ENCODE measurements at places on chromosomes 1 and 21.

GRCh38 chr1:112346801-112347350 is 49.1 kb upstream of the CTTNBP2NL start:
- H3K27ac ChIP-seq: no peak overlapping the region
- H3K4me1 ChIP-seq: no peaks in the 10 kb centered on the region
- peaks cover 27% of the 10 kb centered on the region for H3K27me3 ChIP-seq

- H3K4me3 ChIP-seq: no peak overlapping the region
- H3K27ac ChIP-seq: no peak overlapping the region
- no peaks in the 10 kb centered on the region for H3K4me1 ChIP-seq
- no peaks in the 10 kb centered on the region for H3K27me3 ChIP-seq
- DNase-seq: peak; percentile 27
These were observed 2.7 kb upstream of the FMO1 start for GRCh38 chr1:171245458-171246064.

DNA sequence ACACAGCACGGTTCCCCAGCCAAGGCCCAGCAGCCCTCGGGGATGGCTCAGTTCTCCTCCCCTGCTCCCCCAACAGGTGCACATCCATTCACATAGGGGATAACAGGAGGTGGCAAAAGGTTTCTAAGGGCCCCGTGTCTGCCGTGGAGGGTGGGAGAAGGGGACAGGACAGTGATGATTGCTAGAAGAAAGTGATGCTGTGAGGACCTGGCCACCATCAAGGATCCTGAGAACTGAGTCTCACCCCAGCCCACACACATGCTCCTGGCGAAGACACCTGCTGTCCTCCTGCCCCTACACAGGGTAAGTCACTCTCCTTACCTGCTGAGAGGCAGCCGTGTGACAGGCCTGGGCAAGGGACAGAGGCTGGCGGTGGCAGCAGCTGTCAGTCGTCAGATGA is 54.5 kb downstream of the GNG4 start:
- no peaks in the 10 kb centered on the region for H3K36me3 ChIP-seq
- H3K4me1 ChIP-seq: no peaks in the 10 kb centered on the region
- H3K27me3 ChIP-seq: peaks cover 6% of the 10 kb centered on the region
- H3K27ac ChIP-seq: no peak overlapping the region
- H3K4me3 ChIP-seq: no peak overlapping the region
- no peak for DNase-seq

DNA sequence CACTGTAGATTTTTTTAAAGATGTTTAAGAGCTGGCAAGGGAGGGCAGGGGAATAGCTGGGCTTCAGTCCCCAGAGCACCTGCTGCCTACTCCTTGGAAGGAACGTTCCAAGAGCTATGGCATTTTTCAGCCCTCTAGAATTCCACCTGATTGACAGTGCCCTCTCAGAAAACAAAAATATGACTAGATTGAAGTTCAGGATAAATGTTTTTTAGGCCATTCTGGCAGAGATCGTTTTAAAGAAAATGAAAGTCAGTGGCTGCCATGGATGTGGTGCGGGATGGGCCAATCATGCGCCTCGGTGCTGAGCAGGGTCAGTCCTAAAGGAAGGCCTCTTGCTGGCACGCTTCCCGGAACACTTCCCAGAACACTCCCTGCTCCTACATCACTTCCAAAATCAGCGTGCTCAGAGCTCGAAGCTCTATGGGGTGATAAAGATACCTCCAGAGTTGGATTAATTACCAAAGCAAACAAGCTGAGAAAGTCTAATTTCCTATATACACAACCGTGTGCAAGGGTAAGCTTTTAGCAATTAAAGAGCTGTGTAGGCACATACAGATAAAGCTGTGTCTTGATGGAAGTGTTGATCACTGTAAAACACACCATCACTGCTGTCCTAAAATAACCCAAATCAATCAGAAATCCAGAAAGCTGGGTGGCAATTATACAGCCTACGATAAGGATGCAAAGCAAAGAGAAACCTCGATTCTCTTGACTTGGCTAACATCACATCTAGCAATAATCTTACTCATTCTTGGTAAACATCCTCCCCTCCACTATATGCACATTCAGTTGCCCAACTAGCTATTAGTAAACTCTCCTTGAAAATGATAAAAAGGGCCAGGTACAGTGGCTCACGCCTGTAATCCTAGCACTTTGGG is 34.6 kb downstream of the TGFBR3 start:
- peak overlapping the region; percentile 71 for H3K27ac ChIP-seq
- peak; percentile 89 for DNase-seq
- H3K36me3 ChIP-seq: no peaks in the 10 kb centered on the region
- peaks cover 10% of the 10 kb centered on the region for H3K4me1 ChIP-seq
- H3K4me3 ChIP-seq: peak overlapping the region; percentile 24

- H3K4me1 ChIP-seq: peaks cover 2% of the 10 kb centered on the region
- H3K27me3 ChIP-seq: no peaks in the 10 kb centered on the region
- H3K36me3 ChIP-seq: no peaks in the 10 kb centered on the region
- DNase-seq: peak; percentile 97
- H3K27ac ChIP-seq: peak within 1 kb of the TSS; percentile 67
These were observed at the start of gene KDM1A for GRCh38 chr1:23019094-23019862. Gene KDM1A (plus strand): TSS chr1:23019468. CDS start chr1:23019597, 129 bp downstream.

GRCh38 chr1:111197598-111198284 is 2.7 kb downstream of the DENND2D start:
- no peaks in the 10 kb centered on the region for H3K36me3 ChIP-seq
- peaks cover 7% of the 10 kb centered on the region for H3K27me3 ChIP-seq
- DNase-seq: peak; percentile 4
- H3K27ac ChIP-seq: no peak overlapping the region
- no peak overlapping the region for H3K4me3 ChIP-seq
- H3K4me1 ChIP-seq: peaks cover 22% of the 10 kb centered on the region

GRCh38 chr1:204130981-204131892 is 20.6 kb downstream of the ETNK2 start:
- peaks cover 19% of the 10 kb centered on the region for H3K4me1 ChIP-seq
- DNase-seq: peak; percentile 89
- no peak overlapping the region for H3K4me3 ChIP-seq
- H3K27ac ChIP-seq: peak overlapping the region; percentile 67
- peaks cover 11% of the 10 kb centered on the region for H3K36me3 ChIP-seq
- H3K27me3 ChIP-seq: no peaks in the 10 kb centered on the region

DNA sequence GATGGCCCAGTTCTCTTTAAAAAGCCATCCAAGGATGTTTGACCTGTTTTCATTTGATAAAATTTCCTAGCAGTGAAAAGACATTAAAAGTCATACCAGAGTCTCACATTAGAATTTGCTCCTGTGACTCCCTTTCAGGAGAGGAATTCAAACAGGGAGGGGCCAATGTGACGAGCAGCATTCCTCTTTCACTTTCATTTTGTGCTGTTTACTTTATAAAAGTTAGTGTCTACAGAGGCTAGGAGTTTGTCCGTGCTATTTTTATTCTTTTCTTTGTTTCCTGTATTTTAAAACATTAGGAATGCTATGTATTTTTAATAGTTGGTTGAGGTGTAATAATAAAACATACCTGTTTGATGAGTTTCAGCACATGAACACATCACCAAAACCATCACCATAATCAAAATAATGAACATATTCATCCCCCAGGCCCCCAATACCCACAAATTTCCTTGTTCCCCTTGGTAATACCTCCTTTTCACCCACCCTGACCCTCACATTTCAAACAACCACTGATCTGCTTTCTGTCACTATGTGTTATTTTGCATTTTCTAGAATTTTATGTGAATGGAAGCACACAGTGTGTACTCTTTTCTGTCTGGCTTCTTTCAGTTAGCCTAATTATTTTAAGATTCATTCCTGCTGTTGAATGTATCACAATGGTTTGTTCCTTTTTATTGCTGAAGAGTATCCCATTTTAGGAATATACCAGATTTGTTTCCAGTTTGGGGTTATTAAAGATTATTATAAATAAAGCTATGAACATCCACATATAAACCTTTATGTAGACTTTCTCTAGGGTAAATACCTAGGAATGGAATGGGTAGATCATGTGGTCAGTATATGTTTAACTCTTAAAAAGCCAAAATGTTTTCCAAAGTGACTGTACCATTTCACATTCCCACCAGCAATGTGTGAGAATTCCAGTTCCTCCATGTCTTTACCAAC is 129.5 kb downstream of the TENT5C start:
- H3K27me3 ChIP-seq: no peaks in the 10 kb centered on the region
- H3K4me1 ChIP-seq: peaks cover 4% of the 10 kb centered on the region
- no peak overlapping the region for H3K27ac ChIP-seq
- DNase-seq: peak; percentile 61
- H3K36me3 ChIP-seq: no peaks in the 10 kb centered on the region
- H3K4me3 ChIP-seq: peak overlapping the region; percentile 8

- DNase-seq: peak; percentile 60
- no peaks in the 10 kb centered on the region for H3K36me3 ChIP-seq
- no peaks in the 10 kb centered on the region for H3K27me3 ChIP-seq
- no peaks in the 10 kb centered on the region for H3K4me1 ChIP-seq
- no peak overlapping the region for H3K27ac ChIP-seq
These were observed 29.6 kb upstream of the CADM3 start for GRCh38 chr1:159141584-159142390.

GRCh38 chr21:45146306-45146705 is 71.9 kb downstream of the ADARB1 start:
- H3K27me3 ChIP-seq: no peaks in the 10 kb centered on the region
- H3K27ac ChIP-seq: no peak overlapping the region
- H3K4me1 ChIP-seq: peaks cover 16% of the 10 kb centered on the region
- no peak overlapping the region for H3K4me3 ChIP-seq
- no peak for DNase-seq
- peaks cover 60% of the 10 kb centered on the region for H3K36me3 ChIP-seq

DNA sequence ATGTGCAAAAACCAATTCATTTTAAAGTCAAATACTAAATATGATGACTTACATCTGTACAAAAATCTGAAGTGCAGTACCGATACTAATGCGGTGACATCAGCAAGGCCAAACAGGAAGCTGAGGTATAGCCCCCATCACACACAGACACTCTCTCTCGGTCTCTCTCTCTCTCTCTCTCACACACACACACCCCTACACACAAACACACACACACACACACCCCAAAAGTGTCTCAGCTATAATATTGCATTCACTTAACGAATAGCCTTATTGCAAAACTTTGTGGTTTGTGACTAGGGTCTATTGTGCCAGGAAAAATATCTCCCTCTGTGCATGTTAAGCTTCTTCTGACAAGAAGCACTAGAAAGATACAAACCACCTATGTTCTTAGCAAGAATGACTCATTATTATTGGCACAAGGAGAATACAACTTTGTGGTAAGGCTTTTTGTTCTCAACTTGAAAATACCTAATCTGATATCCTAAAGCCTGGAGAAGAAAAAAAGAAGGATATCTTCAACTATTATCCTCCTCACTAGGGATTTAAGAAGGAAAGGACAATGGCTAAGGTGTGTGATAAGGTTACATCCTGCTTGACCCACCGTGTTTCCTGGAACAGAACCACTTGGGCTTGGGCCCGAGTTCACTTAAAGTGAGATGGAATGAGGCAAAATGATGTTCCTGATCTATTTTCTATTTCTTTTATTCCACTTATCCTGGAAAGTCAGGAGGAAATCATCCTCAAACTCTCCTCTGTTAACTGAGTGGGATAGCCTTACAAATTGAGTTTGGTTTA is 107.1 kb downstream of the NIBAN1 start:
- peak; percentile 96 for DNase-seq
- H3K4me3 ChIP-seq: no peak overlapping the region
- H3K4me1 ChIP-seq: peaks cover 5% of the 10 kb centered on the region
- H3K27ac ChIP-seq: peak overlapping the region; percentile 75

DNA sequence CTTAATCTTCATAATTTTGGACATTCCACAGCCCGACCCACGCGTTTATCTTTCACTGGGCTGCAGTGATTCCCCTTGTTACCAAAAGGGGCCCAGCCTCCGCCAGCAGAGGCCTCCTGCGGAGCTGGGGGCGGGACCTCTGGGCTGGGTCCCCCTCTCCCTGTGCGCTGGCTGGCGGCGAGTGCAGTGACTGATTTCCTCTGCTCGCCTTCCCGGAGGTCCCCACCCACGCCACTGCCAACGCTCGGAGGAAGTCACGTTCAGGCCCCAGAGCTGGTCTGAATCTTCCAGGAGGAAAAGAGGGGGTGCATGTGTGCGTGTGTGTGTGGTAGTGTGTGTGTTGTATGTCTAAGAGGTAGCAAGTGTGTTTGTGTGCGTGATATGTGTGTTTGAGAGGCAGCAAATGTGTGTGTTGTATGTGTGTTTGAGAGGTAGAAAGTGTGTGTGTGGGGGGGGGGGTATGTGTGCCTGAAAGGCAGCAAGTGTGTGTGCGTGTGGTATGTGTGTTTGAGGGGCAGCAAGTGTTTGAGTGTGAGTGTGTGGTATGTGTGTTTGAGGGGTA is 35.0 kb upstream of the JAK1 start:
- H3K27ac ChIP-seq: peak overlapping the region; percentile 43
- H3K36me3 ChIP-seq: no peaks in the 10 kb centered on the region
- peak; percentile 68 for DNase-seq

DNA sequence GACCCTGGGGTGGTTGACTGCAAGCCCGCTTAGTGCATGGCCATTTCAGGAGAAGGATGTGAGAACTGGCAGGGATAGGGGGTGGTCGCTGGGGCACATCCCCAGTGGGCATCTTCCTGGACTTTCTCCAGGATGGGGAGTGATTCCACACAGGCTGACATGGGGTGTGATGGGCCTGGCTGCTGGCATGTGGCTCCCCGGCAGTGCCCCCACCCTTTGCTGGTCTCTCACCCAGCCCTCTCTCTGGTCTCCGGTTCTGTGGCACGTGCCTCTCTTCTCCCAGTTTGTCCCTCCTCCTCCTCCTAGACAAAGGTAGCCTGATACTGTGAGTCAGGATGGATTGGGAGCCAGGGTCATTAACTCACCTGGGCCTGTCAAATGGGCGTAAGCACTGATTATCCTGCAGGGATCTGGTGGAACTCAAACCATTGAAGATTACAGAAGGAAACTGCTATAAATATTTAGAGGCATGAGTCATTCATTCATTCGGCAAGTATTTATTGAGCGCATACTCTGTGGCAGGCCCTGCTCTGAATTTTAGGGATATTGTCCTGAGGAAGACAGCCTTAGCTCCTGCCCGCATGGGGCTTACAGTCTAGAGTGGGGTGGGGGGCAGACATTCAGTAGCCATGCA is 23.6 kb upstream of the EPS8L3 start:
- no peaks in the 10 kb centered on the region for H3K27me3 ChIP-seq
- no peak overlapping the region for H3K4me3 ChIP-seq
- peak; percentile 50 for DNase-seq
- H3K4me1 ChIP-seq: peaks cover 36% of the 10 kb centered on the region

DNA sequence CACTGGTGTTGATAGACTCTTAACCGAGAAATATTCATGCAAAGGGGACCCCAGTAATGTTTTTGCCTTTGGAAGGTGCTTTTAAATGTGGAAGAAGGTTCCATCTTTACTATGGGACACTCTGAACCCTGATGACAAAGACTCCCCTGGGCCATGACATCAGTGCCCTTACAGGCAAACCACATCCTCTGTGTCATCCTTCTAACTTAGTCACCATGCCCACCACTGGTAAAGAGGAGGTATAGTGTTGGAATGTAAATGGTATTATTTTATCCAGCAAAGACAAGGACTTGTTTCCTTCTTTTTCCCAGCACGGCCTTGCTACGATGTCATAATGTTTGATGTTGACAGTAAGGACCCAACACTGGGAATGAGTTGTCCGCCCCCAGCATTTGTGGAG is 12.6 kb downstream of the METTL13 start:
- DNase-seq: peak; percentile 85
- no peak overlapping the region for H3K4me3 ChIP-seq
- H3K36me3 ChIP-seq: peaks cover 38% of the 10 kb centered on the region
- H3K27ac ChIP-seq: no peak overlapping the region

- H3K36me3 ChIP-seq: no peaks in the 10 kb centered on the region
- no peak overlapping the region for H3K4me3 ChIP-seq
- H3K27ac ChIP-seq: no peak overlapping the region
- no peaks in the 10 kb centered on the region for H3K27me3 ChIP-seq
- peaks cover 8% of the 10 kb centered on the region for H3K4me1 ChIP-seq
- no peak for DNase-seq
These were observed 366.9 kb upstream of the VAMP3 start for GRCh38 chr1:7404046-7404742.

Measured in IMR-90 (cell line).